ENCODE measurements at places on chromosomes 4 and X.

DNA sequence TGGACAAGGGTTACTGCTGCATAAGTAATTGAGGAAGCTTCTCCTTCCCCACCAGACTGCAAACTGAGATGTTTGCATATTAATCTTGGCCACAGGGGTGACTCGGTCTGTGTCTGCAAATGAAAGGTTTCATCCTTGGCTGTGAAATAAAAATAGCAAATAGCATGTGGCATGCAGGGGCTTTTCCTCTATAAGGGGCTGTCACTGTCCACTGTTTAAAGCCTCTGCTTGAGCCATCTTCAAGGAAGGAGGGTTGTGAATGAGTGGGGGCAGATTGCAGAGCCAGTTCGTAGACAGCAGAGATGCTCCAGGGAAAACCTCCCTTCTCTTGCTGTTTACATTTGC is 33.3 kb downstream of the TMSB4X start:
- DNase-seq, result no peak

- DNase-seq, result no peak
Measured at GRCh38 chr4:139314047-139314800, 11.9 kb upstream of the NDUFC1 start.

DNA sequence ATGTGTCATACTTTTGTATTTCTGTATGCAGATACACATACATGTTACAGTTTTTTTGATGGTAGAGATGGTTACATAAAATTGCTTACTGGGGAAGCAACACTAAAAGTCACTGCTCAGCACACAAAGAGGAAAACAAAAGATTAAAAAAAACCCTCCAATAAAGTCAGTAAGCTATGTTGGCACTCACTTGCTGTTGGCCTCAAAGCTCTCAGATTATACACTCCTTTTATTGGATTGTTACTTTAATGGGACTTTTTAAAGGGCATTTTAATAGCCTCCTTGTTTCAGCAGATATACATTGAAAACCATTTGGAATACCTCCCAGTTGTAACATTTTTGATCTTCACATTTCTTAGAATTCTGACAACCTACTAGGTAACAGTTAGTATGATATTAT is 222.0 kb upstream of the HHIP start:
- DNase-seq, result no peak

GRCh38 chr4:36187723-36188333 is 56.5 kb downstream of the ARAP2 start:
- DNase-seq, result no peak

DNA sequence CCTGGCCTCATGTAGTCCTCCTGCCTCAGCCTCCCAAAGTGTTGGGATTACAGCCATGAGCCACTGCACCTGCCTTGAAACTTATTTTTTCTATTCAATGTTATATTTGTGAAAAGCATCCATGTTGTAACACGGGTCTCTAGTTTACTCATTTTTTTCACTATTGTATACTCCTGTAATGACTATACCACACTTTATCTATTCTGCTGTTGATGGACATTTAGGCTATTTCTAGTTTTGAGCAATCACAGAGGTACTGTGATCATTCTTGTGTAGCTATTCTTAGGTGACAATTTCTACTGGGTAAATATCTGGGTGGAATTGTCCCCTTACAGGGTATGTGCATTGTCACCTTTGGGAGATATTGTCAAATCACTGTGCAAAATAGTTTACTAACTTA is 3.6 kb downstream of the DRP2 start:
- no peak for DNase-seq

DNA sequence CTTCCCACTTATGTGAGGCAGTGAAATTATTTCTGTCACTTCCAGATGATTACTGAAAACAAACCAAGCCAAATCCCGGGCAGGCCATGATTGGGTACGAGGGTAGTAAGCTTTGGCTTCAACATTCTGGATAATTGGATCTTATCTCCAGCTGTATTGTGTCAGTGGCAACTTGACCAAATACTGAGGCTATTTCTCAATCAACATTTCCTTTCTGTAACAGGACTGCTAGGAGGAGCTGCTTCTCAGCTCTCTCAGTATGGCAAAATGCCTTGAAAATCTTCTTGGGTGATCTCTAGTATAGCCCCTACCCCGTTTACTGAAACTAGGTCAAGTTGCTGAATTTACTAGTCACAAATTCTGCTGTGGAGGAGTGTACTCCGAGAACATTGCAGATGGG is 169.3 kb upstream of the FRMPD4 start:
- no peak for DNase-seq

GRCh38 chrX:53253293-53254020 is 27.9 kb downstream of the IQSEC2 start:
- no peak for DNase-seq

DNA sequence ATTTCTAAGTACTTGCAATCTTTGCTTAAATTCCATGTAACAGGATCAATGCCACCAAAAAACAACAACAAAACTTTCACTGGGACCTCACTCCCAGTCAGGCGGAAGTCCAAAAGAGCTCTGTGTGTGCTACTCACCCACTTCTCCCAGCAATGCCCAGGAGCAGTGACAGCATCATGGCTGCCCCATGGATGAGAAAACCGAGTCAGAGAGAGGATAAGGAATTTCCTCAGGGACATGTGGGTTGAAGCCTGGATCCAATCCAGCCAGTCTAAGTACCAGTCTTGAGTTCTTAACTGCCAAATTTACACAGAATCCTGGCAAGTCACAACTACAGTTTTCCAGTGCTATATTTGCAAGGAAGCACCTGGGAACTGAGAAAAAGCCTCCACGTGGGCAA is 64.5 kb downstream of the STX18 start:
- no peak for DNase-seq

DNA sequence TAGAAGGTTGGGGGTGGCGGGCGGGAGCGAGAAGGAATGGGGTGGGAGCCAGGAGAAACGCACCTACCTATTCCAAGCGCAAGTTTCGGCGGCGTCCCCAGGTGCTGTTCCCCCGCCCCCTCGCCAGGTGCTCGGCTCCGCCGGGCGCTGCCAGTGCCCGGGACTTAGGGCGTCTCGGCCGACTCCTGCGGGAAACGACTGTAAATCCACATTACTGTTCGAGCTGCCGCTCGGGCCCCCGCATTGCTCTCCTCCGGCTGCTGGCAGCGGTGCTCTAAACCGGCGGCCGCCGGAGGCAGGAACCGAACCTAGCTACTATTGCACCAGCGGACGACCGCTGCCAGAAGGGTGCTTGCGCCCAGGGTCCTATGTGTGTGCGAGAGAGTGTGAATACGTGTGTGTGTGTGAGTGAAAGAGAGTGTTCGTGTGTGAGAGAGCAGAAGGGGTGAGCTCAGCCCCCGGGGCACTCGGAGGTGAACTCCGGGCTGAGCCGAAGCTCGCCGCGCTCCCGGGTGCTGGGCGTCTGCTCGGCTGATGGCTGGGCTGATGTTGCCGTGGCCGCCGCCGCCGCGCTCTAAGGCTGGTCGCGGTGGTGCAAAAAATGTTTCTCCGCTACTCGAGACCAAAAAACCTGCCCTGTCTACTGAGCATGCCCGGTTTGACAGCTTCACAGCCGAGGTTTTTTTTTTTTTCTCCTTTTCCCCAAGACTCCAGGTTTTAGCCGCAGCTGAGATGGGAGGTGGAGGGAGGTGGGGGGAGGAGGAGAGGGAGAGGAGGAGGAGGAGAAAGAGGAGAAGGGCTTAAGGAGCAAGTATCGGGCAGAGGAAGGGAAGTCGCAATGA is 115.7 kb upstream of the TEX13C start:
- DNase-seq, result no peak

GRCh38 chr4:131974730-131975129 is 1174.4 kb upstream of the PCDH10 start:
- no peak for DNase-seq

GRCh38 chr4:152168987-152169616 is 366.8 kb downstream of the FBXW7 start:
- no peak for DNase-seq

DNA sequence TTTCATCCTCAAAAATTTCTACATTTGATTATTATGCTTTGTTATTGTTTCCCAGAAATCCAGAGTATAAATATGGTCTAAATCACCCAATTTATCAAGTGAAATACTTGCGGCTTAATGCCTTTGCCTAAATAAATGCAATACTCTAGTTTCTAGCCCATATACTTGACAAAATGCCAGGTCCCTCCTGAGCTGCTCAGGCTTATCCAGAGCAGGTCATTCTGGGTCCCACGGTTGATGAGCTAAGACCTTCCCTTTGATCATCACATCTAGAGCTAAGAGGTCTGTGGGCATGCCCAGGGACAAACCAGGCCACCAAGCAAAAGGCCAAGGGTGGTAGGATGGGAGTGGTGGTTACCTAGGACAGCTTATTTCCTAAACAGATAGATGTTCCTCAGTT is 180.1 kb downstream of the SMIM20 start:
- DNase-seq, result no peak

GRCh38 chr4:72348701-72349100 is 220.3 kb downstream of the ADAMTS3 start:
- no peak for DNase-seq

DNA sequence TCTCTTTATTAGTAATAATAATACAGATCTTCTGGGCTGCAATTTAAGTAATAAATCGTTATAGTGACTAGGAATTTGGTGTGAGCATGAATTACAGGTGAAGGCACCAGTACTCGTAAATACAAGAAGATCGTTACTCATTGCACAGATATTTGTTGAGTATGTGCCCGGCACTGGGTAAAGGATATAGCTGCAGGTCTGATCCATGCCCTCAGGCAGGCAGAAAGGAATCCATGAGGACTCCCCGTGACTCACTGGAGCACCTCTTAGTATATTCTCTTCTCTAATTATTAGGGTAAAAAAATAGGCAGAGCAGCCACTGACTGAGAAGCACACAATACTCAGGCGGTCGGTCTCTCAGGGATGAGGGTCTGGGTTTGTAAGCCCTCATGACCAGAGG is 868.3 kb downstream of the RAB28 start:
- DNase-seq, result no peak

DNA sequence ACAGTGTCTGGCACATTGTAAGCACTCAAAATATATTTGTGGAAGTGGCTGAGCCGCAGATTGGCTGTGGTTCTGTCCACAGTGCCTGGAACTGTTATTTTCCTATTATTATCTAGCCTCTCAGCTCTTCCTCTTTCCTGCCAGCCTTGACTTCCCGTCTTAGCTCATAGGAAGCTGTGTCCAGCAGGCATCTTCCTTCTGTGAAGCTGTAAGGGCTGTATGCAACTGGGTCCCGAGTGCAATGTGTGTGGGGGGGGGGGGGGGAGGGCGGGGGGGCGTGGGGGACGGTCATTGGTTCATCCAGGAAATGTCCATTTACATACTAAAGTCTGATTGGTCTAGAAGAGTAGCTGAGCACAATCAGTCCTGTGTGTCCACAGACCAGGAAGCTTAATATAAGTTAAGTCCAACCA is 210.7 kb downstream of the PDGFRA start:
- no peak for DNase-seq

DNA sequence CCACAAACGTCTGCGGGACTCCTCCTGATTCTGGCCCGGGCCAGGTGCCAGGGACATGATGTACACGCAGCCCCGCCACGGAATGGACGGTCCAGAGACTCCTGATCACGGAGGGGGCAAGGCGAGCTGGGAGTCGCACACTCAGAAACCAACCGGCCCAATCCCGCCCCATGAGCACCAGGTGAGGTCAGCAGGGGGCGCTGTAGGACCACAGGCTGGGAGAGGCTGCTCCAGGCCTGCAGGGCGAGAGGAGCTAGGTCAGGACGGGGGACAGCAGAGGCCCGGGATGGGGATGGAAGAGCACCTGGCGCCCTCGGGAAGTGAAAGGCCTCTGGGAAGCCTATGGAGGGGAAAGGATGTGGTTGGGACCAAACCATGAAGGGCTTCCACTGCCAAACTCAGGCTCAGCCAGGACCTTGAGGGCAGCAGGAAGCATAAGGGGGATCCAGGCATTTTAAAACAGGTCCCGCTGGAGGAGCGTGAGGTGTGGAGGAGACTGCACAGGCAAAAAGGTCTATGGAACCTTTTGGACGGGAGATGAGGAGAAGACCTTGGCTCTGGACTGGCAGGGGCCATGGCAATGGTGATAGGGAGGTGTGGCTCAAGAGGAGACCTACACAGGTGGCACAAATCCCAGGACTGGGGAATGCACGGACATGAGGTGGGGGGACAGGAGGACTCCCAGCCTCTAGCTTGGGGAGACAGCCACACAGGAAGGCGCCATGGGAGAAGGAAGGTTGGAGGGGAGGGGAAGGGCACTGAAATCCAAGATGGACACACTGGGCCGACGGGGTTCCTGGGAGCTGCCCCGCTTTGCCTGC is 79.2 kb downstream of the MTMR1 start:
- DNase-seq, result peak; percentile 61

DNA sequence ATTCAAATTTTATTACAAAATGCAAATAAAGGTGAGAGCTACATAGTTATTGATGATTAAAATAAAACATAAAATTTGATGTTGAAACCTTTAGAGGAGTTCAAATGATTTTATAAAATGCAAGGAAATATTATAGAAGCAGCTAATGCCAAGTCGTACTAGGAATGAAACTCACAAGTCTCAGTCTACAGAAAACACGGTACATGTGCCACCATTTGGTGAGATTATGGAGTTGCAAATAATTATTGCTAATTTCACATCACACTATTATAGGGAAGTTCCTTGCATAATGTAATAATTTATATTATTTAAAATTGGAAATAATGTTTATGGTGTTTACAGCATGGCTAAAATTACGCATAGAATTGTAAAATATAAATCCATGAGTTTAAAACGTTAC is 1601.7 kb upstream of the TENM3 start:
- DNase-seq, result no peak

DNA sequence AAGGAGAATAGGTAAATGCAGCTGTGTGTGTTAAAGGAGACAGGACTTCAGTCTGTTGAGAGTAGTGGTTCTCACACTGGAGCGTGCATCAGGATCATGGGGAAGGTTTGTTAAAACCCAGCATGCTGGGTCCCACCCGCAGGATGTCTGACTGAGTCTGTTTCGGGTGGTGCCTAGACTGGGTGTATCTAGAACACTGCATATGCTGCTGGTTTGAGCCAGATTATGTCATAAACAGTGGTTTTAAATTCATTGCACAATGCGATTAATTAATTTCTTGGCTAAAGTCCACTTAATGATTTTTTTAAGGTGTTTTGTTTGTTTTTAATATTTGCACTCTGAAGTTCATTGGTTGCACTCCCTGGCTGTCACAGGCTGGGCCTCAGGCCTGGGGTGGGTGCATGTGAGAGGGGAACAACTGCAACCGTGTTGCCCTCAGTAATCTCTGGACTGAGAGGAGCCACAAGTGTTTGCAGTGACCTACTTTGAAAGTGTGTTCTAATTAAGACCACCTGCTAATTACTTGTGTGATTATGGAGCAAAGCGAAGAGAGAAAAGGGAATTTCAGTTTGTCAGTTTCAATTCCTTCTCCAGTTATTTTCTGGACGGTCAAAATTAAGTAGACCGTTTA is 8.3 kb downstream of the HCCS start:
- no peak for DNase-seq

DNA sequence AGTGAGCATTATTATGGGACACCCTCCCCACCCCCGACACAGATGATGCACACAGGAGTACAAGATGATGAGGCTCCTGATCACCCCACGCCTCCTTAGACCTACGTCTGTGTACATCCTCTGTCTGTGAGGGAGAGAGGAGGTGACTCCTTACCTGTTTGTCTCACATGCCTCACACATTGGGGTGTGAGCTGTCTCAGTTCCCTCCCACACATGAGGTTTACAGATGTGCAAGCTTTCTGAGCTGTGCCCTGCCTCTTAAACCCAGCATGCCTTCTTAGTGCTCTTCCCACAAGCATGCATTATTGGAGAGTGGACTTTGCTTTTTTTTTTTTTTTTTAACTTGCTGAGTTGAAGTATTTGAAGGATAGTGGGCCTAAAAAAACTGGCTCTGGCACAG is 76.7 kb downstream of the CLCN5 start:
- no peak for DNase-seq

Data from stimulated activated CD4-positive, alpha-beta T cell treated with anti-CD3 and anti-CD28 coated beads, TNF-alpha, amount 100 ng/mL, for 24 hours (primary cell).